ENCODE measurements at places on chromosomes 5 and 9.

DNA sequence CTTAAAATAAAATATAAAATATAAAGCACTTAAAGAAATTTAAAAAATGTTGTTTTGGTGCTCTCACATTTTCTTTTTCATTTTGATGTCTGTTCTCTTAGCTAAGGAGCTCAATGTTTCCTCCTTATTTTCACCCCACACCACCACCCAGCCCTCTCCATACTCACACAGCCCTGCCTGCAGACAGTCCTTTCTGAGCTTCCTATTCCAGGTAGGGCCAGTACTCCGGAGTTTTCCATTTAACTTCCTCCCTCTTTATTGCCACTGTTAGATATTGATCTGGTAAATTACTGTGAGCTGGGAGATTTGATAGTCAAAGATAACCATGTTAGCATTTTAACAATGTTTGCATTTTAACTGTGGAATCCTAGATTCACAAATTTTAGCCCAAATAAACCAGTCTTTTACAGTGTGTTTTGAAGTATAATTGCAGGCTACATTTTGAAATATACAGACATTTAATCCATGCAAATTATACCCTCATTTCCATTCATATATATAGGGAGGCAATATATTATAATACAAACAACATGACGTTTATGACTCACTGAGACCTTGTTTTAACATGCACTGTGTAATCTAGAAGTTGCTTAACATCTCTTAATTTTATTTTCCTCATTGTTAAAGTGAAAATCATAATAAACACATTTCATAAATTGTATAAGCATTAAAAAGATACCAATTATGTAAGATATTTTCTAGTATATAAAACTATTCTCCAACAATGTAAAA, 927.1 kb downstream of the NR2F1-AS1 start:
- DNase-seq = no peak

GRCh38 chr9:6777213-6777902, 19.6 kb downstream of the KDM4C start:
- DNase-seq = no peak

DNA sequence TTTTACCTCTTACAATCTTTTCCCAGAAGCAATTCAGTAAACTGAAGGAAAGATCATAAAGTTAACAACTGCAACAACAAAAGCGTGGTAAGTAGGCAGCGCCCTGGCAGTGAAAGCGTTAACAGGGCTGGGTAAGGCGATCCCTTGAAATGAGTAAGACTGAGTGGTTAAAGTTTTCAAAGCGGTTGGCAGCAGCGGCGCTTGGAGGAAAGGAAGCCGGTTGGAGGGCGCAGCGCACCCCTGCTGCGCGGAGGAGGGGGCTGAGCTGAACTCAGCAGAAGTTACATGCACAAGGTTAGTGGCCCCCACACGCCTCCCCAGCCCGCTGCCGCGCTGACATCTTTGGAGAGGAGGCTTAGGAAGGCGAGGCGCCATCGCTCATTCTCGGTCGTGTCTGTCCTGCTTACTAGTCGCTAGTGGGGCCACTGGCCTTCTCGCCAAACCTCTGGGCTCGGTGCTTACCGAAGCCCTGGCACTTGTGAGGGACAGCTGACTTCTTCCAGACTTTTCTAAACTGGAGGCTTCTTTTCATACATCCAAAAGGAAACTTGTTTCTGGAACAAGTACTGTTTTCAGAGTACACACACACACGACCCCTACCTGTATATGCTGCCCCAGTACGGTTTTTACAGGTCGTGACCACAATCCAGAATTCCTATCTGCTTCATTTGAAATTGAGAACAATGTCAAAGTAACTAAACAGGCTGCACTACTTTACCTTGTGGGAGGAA, at the start of gene SH3RF2:
SH3RF2 (plus strand) TSS at position 178 of the 731 bp plus-strand sequence. CDS start 1,351 bp downstream, outside the sequence.
- DNase-seq = peak; percentile 56

- no peak for DNase-seq
Measured at GRCh38 chr5:86613455-86613854, 4.3 kb upstream of the COX7C start.

DNA sequence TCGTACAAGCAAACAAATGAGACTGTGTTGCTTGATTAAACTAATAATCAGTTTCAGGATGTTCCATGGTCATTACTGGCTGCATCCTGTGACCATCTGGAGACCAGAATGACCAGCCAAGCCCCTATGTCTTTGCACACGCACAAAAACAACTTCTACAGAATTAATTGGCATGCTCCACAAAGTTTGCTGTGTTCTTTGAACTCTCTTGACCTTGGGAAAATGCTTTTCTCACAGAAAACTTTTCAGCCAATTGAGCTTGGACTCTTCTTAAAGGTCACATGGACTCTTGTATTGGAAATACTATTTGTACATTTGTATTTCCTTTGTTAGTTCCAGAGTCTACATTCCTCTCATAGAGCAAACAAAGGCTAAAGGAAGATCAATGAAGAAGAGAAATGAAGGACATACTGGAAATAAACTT, 147.8 kb downstream of the ARRDC3 start:
- DNase-seq = no peak

- DNase-seq = no peak
Measured at GRCh38 chr5:112396430-112396829, 22.6 kb downstream of the EPB41L4A start.

DNA sequence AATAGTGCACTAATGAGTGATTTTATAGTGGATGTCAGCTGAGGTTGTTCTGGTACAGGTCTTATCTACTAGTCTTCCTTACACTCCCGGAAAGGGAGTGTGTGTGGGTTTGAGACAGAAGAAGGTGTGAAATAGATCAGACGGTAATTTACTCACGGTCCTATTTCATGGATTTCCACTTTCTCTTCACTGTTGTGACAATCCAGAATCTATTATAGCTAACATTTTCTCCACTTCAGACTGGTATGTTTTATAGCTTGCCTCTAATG, 7.0 kb upstream of the C9 start:
- DNase-seq = no peak

GRCh38 chr5:168822745-168823281, 243.6 kb upstream of the PANK3 start:
- DNase-seq = no peak

DNA sequence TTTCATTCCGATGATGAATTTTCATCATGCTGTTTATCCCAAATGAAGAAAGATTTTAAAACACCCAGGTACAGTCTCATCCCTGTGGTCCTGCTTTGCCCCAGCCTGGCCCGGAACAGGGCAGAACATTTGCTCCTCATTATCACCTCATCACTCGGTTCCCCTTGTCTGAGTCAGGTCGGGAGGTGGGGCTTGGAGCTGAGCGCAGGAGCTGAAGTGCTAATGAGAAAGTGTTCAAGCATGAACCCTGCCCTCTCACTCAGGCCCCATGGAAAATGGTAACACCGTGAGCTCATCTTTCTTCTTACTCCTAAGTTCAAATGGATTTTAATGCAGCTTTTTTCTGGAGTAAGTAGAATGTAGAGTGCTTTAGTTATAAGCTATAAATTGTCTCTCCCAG, 466.2 kb downstream of the KDM4C start:
- no peak for DNase-seq

- DNase-seq = no peak
Measured at GRCh38 chr9:70609542-70610286, 195.3 kb upstream of the KLF9 start.

- DNase-seq = no peak
Measured at GRCh38 chr9:32986971-32987370, 14.5 kb downstream of the APTX start.

DNA sequence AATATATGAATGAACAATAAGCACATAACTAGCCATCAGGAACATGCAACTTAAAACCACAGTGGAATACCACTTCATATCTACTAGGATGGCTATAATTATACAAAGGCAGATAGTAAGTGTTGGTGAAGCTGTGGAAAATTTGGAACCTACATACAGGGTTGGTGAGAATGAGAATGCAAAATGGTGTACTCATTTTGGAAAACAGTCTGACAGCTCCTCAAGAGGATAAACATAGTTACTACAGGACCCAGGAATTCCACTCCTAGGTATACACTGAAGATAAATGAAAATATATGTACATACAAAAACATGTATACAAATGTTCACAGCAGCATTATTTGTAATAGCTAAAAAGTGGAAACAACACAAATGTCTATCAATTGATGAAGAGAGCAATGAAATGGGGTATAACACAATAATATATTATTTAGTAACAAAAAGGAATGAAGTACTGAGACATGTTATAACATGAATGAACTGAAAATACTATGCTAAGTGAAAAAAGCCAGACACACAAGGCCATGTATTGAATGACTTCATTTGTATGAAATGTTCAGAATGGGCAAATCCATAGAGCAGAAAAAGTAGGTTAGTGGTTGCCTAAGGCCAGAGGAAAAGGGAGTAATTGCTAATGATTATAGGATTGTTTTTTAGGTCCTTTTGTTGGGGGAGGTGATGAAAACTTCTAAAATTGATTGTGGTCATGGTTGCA, 31.2 kb upstream of the CDK5RAP2 start:
- DNase-seq = no peak

Measured in brain (organoid and tissue), 16 donors.